ENCODE measurements at places on chromosomes 5 and 9. TPM values are rescaled to one million over a fixed set of nuclear protein-coding genes. Genes with fewer than 3 reads are reported as not detected.

GRCh38 chr9:93296889-93297480, 113.0 kb downstream of the WNK2 start:
- no peak overlapping the region for H3K4me3 ChIP-seq
- no peak for DNase-seq
- H3K36me3 ChIP-seq, result peaks cover 12% of the 10 kb centered on the region

GRCh38 chr5:139019880-139020279, 144.7 kb upstream of the LRRTM2 start:
- H3K36me3 ChIP-seq, result peaks cover 9% of the 10 kb centered on the region
- no peaks in the 10 kb centered on the region for H3K27me3 ChIP-seq
- H3K4me1 ChIP-seq, result peaks cover 7% of the 10 kb centered on the region
- H3K4me3 ChIP-seq, result no peak overlapping the region
- H3K27ac ChIP-seq, result no peak overlapping the region

DNA sequence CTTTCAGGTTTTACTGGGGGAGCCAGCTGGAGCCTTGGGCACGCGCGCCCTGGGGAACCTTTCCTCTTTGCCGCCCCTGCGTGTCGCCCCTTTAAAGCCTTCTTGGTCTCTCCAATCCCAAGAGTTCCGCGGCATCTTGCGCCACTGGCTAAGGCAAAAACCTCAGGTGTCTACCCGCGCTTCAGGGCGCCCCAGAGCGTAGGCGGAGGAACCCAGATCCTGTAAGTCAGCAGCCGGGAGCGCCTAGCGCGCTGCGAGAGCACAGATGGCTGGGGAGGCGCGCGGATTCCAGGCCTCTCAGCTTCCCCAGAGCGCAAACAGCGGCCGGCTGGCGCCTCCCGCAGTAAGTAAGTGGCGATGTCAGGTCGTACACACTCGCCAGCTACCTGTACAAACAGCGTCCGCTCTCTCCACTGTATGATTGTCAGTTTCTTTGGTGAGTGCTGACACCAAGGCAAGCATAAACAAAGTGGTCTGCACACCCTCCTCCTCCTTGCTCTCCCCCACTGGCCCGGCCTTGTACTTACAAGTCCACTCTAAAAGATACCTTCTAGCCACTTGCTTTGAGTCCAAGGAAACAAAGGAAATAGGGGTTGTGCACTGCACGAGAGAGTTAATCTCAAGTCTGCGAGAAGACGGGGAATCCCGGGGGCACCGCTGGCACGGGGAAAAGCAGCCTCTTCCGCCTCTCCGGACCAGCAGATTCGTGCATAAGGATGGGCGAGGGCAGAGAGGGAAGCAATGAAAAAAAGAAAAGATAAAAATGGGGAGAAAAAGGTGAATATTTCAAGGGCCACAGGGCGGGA, 2.9 kb downstream of the HTR1A start:
- peaks cover 54% of the 10 kb centered on the region for H3K27me3 ChIP-seq
- peak; percentile 70 for DNase-seq
- H3K36me3 ChIP-seq, result no peaks in the 10 kb centered on the region
- peaks cover 15% of the 10 kb centered on the region for H3K4me1 ChIP-seq
- no peak overlapping the region for H3K27ac ChIP-seq

- H3K4me3 ChIP-seq, result no peak overlapping the region
- peak overlapping the region; percentile 73 for H3K27ac ChIP-seq
- no peak for DNase-seq
- no peaks in the 10 kb centered on the region for H3K36me3 ChIP-seq
These were observed 182.1 kb downstream of the DMRT2 start for GRCh38 chr9:1231998-1232919.

The C5orf34 gene
- 4.8 TPM for total RNA-seq

DNA sequence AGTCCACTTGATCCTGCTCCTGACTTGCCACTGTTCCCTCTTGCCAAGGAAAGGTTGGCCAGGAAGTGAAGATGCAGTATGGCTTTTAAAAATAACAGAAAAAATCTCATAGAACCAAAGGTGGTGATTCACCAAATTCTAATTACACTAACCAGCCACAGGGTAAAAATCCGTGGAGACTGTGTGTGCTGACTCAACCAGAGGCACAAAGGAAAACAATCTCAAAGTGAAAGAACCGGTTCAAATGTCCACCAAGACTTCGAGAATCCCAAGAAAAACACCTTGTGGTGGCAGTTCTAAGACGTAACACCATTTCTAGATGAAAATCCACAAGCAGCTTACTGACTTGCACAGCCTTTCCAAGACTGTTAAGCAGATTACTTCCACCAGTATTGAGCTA, 279.1 kb downstream of the TLE1 start:
- no peaks in the 10 kb centered on the region for H3K27me3 ChIP-seq
- H3K4me3 ChIP-seq, result no peak overlapping the region
- peaks cover 4% of the 10 kb centered on the region for H3K4me1 ChIP-seq

- DNase-seq, result no peak
- no peak overlapping the region for H3K4me3 ChIP-seq
- H3K4me1 ChIP-seq, result peaks cover 12% of the 10 kb centered on the region
- peaks cover 13% of the 10 kb centered on the region for H3K36me3 ChIP-seq
These were observed 124.8 kb downstream of the MVB12B start for GRCh38 chr9:126451316-126451885.

DNA sequence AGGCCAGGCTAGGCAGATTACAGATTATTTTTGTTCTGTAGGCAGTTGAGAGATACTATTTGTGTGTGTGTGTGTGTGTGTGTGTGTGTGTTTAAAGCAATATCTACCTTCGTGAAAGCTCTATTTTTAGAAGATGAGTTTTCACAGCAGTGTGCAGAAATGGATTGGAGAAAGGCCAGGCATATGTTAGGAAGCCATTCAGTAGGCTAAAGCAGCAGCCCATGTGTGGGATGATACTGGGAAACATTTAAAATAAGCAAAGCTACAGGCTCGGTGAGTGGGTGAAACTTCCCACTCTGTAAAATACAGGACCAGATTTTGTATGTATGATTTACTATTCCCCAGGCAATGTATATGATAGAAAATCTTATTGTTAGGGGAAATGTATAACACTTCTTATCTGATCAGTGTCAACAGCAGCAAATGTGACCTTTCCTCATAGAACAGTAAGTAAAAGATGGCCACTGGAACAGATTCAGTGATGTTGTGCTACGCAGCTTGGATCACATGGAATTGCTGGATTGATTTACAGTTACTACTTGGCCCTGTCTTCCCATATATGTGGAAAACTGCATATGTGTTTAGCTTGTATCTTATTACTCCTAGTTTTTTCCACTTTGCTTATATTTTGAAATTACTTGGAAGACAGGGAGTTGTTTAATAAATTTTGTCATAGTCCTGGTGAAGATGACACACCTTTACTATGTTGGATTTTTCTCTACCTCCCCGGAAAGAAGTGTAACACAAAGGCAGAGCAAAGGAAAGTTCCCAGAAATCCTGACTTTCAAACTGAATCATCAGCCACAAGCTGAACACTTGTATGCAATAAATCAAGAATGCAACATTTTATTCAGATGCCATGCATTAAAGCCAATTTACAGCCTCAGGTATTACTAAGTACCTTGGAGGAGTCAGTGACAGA, 1077.7 kb upstream of the SEMA6A start:
- H3K36me3 ChIP-seq, result no peaks in the 10 kb centered on the region
- no peak for DNase-seq
- peaks cover 7% of the 10 kb centered on the region for H3K4me1 ChIP-seq

The CDH10 gene
- total RNA-seq, result 11.0 TPM

DNA sequence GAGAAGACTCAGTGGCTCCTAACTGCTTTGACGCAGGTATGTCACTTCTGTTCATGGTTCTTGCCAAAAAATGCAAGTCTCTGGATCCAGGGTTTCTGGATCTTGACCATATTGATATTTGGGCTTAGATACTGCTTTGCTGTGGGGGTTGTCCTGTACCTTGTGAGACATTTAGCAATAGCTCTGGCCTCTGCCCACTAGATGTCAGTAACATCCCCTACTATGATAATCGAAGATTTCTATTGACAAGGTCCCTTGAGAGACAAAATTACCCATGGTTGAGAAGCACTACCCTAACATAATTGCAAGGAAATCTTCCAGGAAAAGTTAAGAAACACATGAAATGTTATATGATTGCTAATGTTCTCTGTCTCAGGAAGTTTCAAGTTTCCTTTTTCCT, 285.4 kb downstream of the TMEM232 start:
- no peaks in the 10 kb centered on the region for H3K4me1 ChIP-seq
- H3K4me3 ChIP-seq, result no peak overlapping the region
- no peaks in the 10 kb centered on the region for H3K36me3 ChIP-seq
- H3K27ac ChIP-seq, result no peak overlapping the region
- DNase-seq, result no peak

The NMUR2 gene
- total RNA-seq, result not detected

The GAS1 gene
- 4.0 TPM for total RNA-seq

GRCh38 chr9:136762221-136762691, 2.1 kb downstream of the LCN15 start:
- H3K4me1 ChIP-seq, result no peaks in the 10 kb centered on the region
- no peak overlapping the region for H3K27ac ChIP-seq
- no peak overlapping the region for H3K4me3 ChIP-seq
- peaks cover 3% of the 10 kb centered on the region for H3K27me3 ChIP-seq

GRCh38 chr9:92266486-92266885, 27.0 kb downstream of the IARS1 start:
- no peak for DNase-seq
- H3K4me3 ChIP-seq, result no peak overlapping the region
- no peaks in the 10 kb centered on the region for H3K27me3 ChIP-seq
- H3K4me1 ChIP-seq, result no peaks in the 10 kb centered on the region
- no peak overlapping the region for H3K27ac ChIP-seq

GRCh38 chr5:137037848-137038247, 461.3 kb downstream of the SPOCK1 start:
- peaks cover 7% of the 10 kb centered on the region for H3K27me3 ChIP-seq
- H3K27ac ChIP-seq, result no peak overlapping the region
- no peak for DNase-seq
- no peak overlapping the region for H3K4me3 ChIP-seq
- no peaks in the 10 kb centered on the region for H3K36me3 ChIP-seq

GRCh38 chr5:96280946-96281393, 152.1 kb downstream of the PCSK1 start:
- H3K27ac ChIP-seq, result no peak overlapping the region
- no peak overlapping the region for H3K4me3 ChIP-seq

DNA sequence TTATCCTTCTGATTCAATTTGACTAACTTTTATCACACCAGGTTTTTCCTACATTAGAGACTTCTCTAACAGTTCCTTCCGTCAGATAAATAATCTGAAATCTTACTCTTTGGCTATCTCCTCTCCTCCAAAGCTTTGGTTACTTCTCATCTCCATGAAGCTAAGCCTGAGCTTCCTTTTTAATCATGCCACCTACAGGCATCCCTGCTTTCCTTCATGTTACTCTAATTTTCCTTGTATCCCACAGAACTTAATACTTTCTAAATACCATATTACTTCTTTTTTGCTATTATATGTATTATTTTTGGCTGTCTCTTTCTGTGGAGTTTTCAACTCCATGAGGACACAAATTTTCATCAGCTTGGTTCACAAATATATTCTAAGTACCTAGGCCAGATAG, 49.7 kb downstream of the C9 start:
- H3K27me3 ChIP-seq, result no peaks in the 10 kb centered on the region
- no peak overlapping the region for H3K27ac ChIP-seq
- H3K4me3 ChIP-seq, result no peak overlapping the region
- H3K4me1 ChIP-seq, result no peaks in the 10 kb centered on the region
- H3K36me3 ChIP-seq, result no peaks in the 10 kb centered on the region

DNA sequence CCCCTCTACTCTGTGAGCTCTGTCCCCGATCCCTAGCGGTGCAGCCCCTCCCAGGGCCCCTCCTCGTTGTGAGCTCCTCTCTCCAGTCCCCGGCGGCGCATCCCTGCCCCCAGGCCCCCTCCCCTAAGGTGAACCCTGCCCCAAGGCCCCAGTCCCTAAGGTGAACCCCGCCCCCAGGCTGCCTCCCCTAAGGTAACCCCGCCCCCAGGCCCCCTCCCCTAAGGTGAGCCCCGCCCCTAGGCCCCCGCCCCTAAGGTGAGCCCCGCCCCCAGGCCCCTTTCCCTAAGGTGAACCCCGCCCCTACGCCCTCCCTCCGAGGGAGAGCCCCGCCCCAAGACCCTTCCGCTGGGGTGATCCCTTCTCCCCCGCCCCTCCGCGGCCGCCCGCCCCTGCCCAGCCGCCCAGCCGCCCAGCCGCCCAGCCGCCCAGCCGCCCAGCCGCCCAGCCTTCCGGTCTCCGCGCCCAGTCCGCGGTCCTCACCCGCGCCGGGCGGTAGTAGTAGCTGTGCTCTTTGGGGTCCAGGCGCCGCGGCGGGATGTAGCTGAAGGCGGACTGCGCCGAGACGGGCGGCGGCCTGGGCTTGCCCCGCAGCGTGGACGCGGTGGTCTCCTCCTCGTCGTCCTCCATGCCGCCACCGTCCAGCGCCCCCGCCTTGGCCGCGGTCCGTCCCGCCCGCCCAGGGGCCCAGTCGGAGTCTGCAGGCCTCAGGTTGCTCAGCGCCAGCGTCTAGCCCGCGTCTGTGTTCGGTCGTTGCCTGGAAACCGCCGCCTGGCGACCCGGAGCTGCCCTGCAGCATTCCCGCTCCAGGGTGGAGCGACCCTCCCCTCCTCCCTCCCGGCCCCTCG, at the start of gene CFAP90:
CFAP90 (minus strand) TSS at position 739 of the 845 bp plus-strand sequence; CDS start at position 627, 112 bp downstream.
- H3K27ac ChIP-seq, result peak within 1 kb of the TSS; percentile 90
- peaks cover 2% of the 10 kb centered on the region for H3K36me3 ChIP-seq
- H3K4me3 ChIP-seq, result peak within 1 kb of the TSS; percentile 88
- DNase-seq, result peak; percentile 81

DNA sequence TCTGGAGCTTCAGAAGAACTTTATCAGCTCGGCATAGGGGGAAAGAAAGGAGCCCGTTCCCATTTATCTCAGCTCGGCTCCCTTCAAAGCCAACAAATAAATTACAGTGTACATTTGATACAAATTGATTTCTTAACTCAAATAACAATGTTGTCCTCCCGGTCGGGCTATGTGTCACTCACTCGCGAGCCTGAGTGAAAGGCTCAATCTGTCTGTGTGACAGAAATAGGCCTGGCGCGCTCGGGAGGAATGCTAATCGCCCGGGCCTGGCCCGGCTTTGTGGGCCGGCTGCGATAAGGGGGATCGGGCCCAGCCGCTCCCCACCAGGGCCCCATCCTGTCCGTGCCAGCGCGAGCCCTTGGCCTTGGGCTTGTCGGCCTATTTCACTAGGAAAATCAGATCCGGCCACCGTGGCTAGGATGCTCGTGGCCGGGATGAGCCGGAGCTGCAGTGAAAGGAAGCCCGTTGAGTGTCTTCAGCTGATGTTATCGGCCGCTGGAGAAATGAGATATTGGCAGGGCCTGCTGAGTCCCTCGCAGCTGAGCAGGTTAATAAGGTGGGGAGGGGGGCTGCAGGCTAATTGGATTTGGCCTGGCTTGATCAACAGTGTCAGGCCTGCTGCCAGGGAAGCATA, 258.7 kb downstream of the IRX1 start:
- no peak for DNase-seq
- H3K4me1 ChIP-seq, result peaks cover 18% of the 10 kb centered on the region
- no peak overlapping the region for H3K27ac ChIP-seq
- peaks cover 55% of the 10 kb centered on the region for H3K27me3 ChIP-seq
- H3K4me3 ChIP-seq, result no peak overlapping the region

- no peak overlapping the region for H3K27ac ChIP-seq
- no peaks in the 10 kb centered on the region for H3K36me3 ChIP-seq
- no peak overlapping the region for H3K4me3 ChIP-seq
- H3K4me1 ChIP-seq, result no peaks in the 10 kb centered on the region
- H3K27me3 ChIP-seq, result no peaks in the 10 kb centered on the region
- no peak for DNase-seq
These were observed 365.0 kb downstream of the TMEM232 start for GRCh38 chr5:110361471-110361870.

Data from progenitor cell of endocrine pancreas (in vitro differentiated cells).